ENCODE measurements at places on chromosomes 6 and 20.

- DNase-seq, result peak; percentile 48
Observed at GRCh38 chr20:41738604-41739206, 120.5 kb upstream of the CHD6 start.

GRCh38 chr6:28634761-28635546 lies 109.3 kb downstream of the GPX5 start:
- no peak for DNase-seq

DNA sequence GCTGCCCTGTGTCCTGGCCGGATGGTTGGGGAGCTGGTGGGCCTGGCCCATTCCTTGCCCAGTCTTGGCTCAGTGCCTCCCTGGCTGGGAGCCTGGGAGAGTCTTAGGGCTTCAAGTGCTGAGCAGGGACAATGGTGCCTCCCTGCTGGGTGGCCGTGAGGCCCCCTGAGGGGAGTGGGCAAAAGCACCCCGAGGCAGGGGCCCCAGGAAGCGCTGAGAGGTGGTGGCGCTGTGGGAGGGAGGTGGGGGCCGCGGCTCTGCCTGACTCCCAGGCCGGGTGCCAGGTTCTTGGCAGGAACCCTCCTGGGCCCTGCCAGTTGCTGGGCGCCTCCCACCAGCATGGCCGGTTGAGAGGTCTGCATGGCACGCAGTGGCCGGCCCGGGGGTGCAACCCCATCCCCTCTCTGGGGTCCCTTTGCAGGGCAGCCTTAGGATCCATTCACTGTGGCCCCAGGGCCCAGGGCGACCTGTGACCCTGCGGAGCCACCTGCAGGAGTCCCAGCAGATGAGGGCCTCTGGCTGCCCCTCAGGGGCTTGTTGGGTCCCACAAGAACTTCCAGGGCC lies 9.2 kb upstream of the RPS21 start:
- DNase-seq, result no peak

- DNase-seq, result no peak
Observed at GRCh38 chr6:95690328-95690727, 113.0 kb downstream of the MANEA start.

- no peak for DNase-seq
Observed at GRCh38 chr6:86357877-86358276, 579.5 kb upstream of the HTR1E start.

DNA sequence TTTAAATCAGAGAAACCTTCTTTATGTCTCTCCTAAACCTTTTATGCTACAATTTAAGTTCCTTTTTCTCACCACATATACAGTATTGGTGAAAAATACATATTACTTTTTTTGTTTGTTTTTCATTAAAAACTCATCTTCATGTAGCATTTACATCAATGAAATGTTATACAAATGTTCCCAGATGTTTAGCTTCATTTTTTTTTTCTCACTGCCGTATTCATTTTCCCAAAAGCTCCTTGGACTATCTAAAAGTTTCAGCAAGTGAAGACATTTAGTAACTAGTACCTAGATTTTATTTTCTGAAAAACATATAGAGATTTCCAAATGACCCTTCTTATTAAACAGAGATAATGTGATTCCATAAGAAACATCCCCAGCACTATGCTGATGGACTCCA lies 128.9 kb downstream of the BMP5 start:
- no peak for DNase-seq

DNA sequence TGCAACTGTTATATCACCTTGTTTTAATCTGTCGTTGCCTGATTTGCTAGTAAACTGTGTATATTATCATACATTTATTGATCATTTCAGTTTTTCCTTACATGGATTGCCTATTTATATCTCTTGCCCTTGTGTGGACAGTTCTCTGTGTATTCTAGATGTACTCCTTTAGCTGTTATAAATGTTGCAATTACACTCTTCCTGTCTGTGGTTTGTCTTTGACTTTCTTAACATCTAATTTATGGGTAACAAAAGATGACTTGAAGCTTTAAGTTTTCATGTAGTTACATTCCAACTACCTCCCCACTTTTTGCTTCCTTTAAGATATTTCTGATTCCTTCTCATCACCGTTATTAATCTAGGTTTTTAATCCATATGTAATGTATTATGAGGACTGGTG lies 22.6 kb downstream of the PLCB1 start:
- no peak for DNase-seq

DNA sequence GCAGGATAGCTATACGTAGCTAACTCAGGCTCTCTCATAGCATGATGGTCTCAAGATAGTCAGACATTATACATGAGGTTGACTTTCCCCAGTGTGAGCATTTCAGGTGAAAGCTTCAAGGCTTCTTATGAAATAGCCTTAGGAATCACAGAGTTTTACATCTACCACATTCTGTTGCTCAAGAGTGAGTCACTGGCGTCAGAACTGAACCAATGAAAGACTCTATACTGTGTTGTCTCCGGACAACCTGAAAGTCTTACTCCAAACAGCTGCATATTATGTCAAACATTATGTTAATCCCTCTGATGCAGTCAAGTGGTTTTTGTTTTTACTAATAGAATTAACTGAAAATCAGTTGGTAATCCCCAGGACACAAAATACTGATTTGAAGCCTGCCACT lies 79.8 kb upstream of the TRDN start:
- no peak for DNase-seq

DNA sequence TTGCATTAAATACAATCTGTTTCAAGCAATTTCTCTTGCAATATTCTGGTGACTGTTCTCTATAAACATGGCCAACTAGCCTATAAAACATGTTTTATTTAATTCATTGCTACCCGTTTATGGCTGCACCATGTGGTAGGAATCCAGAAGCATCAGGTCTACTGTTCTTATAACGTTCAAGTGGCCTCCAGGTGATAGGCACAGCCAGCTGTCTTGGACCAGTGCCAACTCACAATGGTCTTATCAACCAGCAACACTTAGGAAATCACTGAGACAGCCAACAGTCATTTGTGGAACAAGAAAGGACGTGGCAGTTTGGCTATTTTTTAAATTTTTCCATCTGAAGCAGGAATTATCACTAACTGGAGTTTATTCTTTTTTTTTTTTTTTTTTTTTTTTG lies 193.6 kb downstream of the NKAIN2 start:
- DNase-seq, result no peak

- DNase-seq, result no peak
Observed at GRCh38 chr6:40642837-40643236, 55.7 kb upstream of the LRFN2 start.

DNA sequence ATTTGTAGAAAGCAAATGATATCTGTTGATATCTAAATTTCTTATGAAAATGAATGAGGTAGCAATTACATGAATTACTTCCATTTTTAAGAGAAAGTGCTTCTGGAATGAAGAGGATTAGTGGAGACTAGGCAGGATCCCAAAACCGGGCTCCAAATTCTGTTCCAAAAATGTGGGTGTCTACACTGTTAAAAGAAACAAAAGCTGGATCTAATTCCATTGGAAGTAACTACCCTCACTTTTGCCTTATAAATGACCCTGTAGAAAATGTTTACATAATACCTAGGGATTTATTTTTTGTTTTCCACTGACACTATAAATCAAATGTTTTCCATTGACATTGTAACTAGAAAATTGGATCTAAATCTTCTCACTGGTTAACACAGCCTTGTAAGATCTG lies 454.9 kb upstream of the JARID2 start:
- no peak for DNase-seq

- no peak for DNase-seq
Observed at GRCh38 chr20:4117867-4118266, 102.5 kb upstream of the RNF24 start.

DNA sequence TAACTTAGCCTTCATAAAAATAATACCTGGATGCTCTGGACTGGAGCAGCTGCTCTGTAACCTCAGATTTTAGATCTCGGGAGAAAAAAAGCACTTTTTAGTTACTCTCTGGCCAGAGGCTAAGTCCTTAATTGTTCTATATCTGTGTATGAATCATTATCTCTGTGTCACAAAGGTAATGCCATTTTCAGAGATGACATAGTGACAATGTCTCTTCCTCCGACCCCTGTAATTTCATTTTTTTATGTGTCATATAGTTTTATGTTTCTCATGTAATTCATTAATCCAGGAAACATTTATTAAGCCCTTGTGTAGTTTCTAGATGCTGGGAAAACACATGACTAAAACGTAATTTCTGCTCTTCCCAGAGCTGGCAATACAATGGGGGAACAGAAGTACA lies 55.6 kb downstream of the SENP6 start:
- no peak for DNase-seq

DNA sequence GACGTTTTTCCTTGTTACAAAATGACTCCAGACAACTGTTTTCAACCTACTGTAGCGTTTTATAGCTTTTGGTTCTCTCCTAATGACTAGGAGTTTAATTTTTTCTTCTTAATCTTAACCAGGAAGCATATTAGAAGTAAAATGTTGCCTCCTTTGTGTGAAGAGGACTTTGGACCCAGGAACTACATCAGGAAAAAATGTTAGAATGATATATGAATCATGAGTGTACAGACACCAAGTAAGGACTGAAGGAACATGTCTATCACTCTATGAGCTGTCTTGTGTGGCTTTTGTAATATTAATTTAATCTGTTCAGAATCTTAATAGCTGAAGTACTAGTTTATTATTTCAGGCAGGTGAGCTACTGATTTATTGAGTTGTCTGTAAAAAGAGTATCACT lies 71.0 kb upstream of the MARCKS start:
- DNase-seq, result no peak

GRCh38 chr6:143408151-143408786 lies 42.2 kb downstream of the ADAT2 start:
- no peak for DNase-seq

DNA sequence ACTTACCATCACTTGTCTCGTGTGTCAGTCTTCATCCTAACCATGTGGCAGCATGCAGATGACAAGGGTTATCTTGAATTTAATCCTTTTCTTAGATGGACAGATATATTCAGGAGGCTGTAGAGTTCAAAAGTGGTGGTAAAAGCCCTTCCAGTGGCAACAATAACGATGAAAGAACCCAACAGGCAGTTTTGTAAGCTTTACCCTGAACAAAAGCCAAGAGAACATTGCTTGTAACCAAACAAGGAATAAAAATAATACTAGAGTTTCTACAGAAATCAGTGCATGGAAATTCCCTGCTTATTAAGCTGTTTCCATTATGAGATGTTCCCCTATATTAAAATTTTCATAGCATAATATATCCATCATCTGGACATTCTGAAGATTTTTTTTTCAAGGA lies 69.7 kb downstream of the PDE7B start:
- no peak for DNase-seq

- no peak for DNase-seq
Observed at GRCh38 chr20:45368221-45368980, 5.4 kb downstream of the SYS1 start.

- peak; percentile 22 for DNase-seq
Observed at GRCh38 chr6:16179970-16180431, 51.1 kb downstream of the MYLIP start.

DNA sequence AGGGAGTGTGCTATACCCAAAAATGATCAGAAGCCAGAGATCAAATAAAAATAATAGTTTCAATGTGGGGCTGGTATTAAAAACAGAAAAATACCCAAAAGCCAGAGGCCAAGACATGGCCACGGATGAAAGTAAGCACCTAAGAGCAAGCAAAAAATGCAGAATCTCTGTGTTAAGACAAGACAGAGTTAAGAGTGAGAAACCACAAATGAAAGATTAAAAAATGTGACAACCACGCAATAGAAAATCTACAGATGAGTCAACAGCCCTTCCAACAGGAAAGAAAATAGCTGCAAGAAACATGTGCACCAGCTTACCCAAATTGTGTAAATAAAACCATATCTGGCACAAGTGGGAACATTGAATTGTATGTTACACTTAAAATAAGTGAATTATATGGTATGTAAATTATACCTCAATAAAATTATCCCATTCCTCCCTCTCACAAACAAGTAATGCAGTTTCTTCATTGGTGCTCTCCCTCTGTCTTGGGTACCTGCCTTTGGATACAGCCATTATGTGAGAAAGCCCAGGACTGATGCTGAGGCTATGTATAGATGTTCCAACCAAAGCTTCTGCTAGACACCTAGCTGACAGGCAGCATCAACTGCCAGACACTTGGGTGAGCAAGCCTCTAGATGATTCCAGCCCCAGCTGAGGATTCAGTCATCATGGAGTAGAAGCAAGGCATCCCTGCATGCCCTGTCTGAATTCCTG lies 55.3 kb upstream of the UFL1 start:
- DNase-seq, result no peak

DNA sequence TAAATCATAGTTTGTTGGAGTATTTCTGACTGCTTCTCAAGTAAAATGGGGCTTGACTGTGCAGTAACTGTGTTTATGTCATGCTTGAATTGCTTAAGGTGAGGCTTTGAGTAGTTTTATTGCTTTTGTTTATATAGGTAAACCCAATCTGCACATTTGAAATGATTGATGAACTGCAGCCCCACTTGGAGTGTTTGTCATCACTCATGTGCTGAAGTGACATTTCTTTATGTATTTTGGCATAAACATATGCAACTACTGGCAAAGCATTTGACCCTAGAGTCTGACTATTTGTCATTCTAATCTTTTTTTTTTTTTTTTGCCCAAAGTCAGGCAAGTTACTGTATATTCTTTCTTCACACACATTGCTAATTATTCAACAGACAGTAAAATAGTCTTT lies 491.4 kb upstream of the POU3F2 start:
- DNase-seq, result no peak

DNA sequence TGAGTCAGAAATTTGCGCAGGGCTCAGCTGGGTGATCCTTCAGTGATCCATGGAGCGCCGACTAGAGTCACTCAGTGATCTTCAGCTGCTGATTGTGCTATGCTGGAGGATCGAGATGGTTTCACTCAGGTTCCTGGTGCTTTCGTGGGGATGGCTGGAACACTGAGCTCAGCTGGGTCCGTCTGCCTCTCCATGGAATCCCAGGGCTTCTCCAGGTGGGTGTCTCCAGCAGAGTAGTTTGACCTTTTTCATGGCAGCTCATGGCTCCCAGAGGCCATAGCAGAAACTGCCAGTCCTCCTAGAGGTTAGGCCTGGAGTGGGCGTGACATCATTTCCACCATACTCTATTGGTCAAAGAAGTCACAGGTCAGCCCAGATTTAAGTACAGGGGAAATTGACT lies 88.8 kb upstream of the SIRPA start:
- DNase-seq, result no peak

DNA sequence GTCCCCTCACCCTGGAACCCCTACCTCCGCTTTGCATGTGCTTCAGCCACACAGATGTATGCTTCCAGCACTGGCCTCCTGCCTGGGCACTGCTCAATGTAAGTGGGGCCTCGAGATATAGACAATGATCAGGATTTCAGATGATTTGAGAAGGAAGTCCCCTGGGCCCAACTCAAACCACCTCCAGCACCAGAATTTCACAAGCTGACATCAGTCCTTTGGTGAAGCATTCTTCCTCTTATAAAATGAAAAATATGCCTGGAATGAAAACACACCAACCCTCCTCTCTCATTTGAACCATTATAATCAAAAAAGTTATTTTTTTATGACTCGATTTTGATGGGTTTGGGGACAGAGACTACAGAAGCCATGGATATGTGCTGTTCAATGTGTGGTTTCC lies 48.5 kb downstream of the BTBD3 start:
- no peak for DNase-seq
